ENCODE measurements at places on chromosomes 2 and 18.

- peak; percentile 36 for DNase-seq
Measured at GRCh38 chr2:135820003-135820618, 16.9 kb downstream of the LCT start.

- DNase-seq = no peak
Measured at GRCh38 chr2:189128970-189129369, 50.6 kb downstream of the COL5A2 start.

- DNase-seq = no peak
Measured at GRCh38 chr18:74604774-74605173, 7.1 kb downstream of the ZNF407 start.

DNA sequence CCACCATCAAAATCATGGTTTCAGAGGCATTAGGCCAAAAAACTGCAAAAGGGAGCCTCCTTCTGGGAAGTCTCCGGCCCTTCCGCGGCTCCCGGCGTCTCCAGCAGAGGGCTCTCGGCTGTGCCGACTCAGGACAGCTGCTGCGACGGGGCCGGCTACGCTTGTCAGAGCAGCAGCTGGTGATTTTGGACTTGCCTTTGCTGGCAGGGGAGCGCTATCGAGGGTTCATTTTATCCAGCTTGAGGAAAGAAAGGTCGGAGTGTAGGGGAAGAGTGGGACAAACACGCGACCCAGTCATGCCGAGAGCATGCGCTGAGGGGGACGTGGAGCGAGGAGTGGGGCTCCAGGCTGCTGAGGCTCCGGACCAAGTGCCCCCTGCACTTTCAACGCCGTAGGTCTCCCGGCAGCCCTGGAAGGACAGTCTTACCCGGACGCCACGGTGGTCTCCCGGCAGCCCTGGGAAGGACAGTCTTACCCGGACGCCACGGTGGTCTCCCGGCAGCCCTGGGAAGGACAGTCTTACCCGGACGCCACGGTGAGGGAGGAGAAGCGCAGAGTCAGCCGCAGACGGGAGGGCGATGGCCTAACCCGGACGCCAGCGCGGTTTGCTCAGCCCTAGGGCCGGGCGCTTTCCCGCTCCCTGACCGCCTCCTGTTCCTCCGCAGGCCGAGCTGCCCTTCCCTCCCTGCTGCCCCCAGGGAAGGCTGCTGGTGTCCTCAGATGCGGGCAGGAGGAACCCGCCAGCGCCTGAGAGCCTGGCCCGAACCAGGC, 21.7 kb downstream of the DDX18 start:
- peak; percentile 13 for DNase-seq

GRCh38 chr2:112542984-112543661, 858 bp downstream of the POLR1B start:
- no peak for DNase-seq

DNA sequence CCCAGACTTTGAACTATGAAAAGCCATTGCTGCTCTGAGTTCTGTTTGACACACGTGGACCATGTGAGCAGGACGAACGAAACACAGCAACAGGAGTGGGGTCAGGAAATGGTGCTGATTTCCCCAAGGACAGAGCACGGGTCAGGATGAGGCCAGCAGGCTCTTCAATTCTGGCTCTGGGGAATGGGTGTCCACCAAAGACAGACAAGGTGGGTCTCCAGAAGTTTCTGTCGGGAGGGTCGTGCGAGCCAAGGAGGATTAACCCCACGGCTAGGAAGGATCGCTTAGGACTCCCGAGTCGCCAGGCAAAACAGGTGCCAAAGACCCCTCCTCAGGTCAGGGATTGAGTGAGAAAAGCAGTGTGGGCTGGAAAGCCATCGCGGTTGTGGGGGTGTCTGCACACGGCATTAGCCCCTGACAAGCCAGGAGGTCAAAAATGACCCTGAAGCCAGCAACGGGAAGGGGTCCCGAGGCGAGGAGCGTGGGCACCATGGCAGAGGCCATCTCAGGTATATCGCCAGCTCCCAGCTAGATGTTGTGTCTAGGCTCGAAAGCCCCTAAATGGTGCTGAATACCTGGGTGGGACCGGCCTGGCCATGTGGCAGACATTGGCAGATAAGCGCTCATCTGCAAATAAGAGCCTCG, 213.9 kb upstream of the SALL3 start:
- DNase-seq = no peak

- no peak for DNase-seq
Measured at GRCh38 chr2:192546565-192546964, 351.8 kb upstream of the TMEFF2 start.

DNA sequence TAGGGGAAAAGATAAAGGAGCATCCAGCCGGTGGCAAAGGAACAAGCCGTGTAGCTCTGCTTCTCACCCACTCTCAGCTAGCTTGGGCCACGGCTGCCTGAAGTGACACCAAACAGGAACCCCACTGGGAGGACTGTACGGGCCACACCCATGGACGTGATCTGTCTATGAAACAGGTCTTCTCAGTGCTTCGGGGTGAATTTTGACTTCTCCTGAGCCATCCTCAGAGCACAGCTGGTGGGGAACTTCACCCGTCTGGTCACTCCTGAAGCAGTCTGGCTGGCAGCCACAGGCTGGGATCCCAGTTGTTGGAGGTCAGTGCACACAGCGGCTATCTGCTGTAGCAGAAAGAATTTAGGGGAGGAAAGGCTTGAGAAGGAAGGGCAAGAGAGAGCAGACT, 223.8 kb downstream of the FAM210A start:
- no peak for DNase-seq

- DNase-seq = no peak
Measured at GRCh38 chr2:138640921-138641676, 139.1 kb downstream of the NXPH2 start.

DNA sequence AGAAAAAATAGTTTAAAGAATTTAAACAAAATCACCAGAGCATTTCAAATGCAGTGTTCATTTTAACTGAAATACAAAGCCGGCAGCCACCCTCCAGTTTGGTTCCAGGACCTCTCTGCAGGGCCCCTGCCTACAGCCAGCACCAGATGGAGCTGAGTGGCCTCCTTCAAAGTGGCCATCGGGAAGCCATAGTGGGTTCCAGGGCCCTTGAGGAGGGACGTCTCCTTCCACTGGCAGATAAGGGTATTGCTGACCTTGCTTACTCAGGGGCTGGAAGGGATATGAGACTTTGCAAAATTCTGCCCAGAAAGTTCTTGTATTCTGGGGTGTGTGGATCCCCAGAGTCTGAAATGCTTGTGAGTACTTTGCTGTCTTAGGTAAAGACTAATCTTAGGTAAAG, 205.2 kb upstream of the APCDD1 start:
- DNase-seq = no peak

- no peak for DNase-seq
Measured at GRCh38 chr2:119755906-119756305, 3.8 kb upstream of the PTPN4 start.

DNA sequence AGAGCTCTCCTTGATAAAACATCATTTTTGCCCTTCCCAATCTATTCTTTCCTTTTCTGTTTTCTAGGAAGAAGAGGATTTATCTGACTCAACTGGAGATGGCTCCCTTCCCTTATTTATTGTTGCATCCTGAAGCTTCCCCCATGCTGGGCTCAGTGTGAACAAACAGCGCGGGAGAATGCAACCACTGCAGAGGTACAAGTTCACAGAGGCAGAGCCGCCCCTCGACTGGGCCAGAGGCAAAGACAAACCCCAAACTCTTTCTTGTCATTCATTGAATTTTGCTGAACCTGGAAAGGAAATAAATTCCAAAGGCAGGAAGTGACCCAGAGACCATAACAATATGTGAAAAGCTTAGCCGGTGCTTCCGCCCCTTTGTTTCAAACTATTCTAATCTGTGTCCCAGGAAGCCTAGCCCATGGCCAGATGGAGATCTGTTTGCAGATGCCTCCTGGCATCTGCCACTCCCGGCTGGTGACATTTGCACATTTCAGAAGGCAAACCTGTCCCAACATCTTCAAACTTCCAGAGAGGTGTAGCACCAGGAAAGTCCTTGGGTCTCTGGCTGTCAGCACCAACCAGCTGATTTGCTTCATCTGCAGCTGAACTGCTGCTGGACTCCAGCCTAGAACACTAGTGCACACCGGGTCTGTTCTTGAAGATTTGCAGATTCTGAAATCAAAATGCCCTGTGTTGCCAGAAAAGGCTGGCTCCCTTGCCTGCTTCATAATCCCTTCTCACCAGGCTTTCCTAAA, 79.4 kb upstream of the MAP4K3 start:
- no peak for DNase-seq

GRCh38 chr2:230929381-230930148, 4.5 kb upstream of the GPR55 start:
- DNase-seq = no peak

GRCh38 chr2:227884511-227884947, 13.1 kb downstream of the DAW1 start:
- DNase-seq = peak; percentile 23

GRCh38 chr2:119823734-119824334, 64.1 kb downstream of the PTPN4 start:
- no peak for DNase-seq

DNA sequence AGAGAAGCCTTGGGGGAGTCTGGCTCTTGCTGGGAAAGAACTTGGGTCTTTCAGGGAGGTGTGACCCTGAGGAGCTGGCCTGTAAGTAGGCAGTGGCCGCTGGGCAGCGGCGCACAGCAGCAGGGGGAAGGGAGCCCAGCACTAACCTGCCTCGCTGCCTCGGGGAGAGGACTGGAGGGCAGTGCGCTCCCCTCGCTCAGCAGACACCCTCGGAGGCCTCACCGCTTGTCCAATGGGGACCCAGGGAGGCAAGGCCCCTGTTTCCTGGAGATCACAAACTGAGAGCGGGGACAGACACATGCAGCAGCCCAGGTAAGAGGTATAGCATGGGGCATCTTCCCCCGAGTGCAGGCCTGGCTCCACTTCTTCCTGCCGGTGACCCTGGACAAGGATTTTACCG, 3.3 kb downstream of the DNMT3A start:
- DNase-seq = no peak

DNA sequence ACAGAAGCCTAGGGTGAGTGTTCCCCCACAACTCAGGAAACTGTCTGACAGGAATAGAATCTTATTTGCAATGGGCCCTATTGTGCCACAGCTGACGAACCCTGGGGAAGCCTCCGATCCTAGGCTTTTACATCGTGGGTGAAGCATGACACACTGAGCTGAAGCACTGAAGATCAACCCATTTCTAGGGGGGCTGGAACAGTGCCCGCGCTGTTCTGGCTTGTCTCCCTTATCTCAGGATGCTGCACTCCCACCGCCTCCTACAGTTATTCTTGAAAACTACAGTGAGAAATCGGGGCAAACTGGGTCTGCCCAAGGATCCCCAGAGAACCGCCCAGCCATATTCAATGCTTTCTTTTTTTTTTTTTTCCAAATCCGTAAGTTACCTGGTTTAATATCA, 41.1 kb downstream of the NETO1 start:
- DNase-seq = no peak

- no peak for DNase-seq
Measured at GRCh38 chr2:46653539-46653938, 174.2 kb downstream of the TMEM247 start.

- no peak for DNase-seq
Measured at GRCh38 chr2:108612514-108613183, 78.4 kb downstream of the LIMS1 start.

DNA sequence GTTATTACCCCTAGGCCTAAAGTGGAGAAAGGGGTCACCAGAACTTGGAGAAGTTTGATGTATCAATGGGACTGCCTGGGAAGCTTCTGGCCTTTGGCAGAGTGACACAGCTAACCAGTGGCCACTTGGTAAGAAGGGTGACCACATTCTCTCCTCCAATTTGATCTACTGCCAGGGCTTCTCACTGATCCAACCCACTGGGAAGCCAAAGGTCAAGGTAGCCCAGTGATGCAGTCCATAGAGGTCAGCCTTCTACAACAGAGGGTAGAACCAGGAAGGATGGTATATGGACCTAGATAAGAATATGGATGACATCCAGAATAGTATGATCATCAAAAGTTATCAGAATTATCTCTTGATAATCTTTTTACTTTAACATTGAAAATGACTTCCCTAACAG, 493.6 kb downstream of the NYAP2 start:
- DNase-seq = no peak

DNA sequence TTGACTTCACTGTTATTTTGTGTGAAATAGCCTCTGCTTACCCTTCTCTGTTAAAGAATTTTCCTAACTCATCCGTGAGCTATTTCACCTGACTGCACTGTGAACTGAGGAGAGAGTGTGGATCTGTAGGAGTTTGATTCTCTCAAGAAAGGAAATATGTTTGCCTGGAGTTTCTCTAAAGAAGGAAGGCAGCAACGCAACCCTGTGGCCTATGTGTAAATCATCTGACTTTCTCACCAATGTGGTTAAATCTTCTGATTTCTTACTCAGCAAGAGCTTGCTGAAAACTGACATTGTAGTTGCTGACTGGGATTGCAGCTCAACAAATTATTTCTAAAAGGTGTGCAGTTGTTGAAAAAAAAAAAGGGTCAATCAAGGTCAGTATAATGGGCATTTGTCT, 153.9 kb upstream of the PELI1 start:
- no peak for DNase-seq

DNA sequence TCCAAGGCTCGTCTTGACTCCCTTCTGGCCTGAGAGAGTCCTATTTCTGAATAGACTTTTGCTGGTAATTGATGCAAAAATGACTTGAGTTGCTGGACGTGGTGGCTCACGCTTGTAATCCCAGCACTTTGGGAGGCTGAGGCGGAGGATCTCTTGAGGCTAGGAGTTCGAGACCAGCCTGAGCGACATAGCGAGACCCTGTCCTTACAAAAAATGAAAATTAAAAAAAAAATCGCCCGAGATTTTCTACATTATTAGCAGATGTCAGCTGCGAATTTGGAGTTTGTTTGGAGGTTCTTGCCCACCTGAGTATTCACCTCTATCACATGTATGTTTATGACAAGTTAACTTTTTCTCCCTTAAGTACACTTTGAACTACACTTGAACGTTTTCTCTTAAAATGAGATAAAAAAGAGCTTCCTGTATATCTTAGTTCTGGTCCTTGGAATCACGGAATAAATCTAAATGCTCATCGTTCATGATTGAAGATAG, 471 bp upstream of the C2orf42 start:
- DNase-seq = no peak

- DNase-seq = no peak
Measured at GRCh38 chr2:175126661-175127060, 41.3 kb downstream of the ATF2 start.

GRCh38 chr2:40230707-40231432, 221.0 kb downstream of the SLC8A1 start:
- no peak for DNase-seq

GRCh38 chr2:119028327-119029174, 86.6 kb downstream of the MARCO start:
- no peak for DNase-seq

- DNase-seq = no peak
Measured at GRCh38 chr2:41495050-41495449, 552.8 kb upstream of the PKDCC start.

DNA sequence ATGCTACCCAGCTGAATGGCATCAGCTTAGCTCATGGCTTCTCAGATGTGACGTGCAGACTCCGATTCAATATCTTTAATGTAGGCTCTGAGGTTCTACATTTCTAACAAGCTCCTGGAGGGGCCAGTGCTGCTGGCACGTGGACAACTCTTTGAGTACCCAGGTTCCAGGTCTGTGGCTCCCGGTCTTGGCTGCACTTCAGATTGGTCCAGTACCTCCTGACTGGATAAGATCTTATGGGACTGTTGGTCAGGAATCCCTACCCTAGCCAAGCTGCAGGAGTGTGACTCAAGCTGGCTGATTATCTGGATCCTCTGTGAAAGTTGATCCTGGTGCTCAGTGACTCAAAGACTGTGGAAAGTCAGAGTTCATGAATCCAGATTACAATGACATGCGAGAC, 222.1 kb downstream of the ANKRD30B start:
- no peak for DNase-seq
